HFF-Myc (cell line): ENCODE measurements at places on chromosomes 1 and 21.
A peak's percentile ranks its signal among the peaks of the same experiment; 100 is the strongest.

DNA sequence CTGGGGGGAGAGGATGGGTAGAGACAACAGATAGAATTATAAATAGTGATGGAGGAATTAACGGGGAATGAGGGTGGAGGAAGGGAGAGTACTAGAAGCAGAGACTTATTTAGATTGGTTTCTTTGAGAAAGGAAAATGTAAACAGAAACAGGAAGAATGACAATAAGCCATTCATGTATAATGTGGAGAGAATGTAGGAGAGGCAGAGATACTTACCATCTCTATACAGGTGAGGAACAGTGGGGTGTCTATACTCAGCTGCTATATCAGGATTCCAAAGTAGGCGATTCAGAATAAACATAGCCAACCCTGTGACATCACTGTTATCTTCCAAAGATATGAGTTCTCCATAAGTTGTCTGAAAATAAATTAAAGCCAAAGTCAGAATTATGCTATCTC lies 16.8 kb downstream of the ASPM start:
- DNase-seq: no peak

GRCh38 chr1:225973158-225973557 lies 26.0 kb downstream of the SDE2 start:
- DNase-seq: no peak

- peak; percentile 20 for DNase-seq
Observed at GRCh38 chr1:193408782-193409293, 222.4 kb upstream of the B3GALT2 start.

- no peak for DNase-seq
Observed at GRCh38 chr1:208006258-208006920, 95.5 kb upstream of the CD34 start.

- no peak for DNase-seq
Observed at GRCh38 chr1:96220651-96221050, 500.9 kb upstream of the PTBP2 start.

DNA sequence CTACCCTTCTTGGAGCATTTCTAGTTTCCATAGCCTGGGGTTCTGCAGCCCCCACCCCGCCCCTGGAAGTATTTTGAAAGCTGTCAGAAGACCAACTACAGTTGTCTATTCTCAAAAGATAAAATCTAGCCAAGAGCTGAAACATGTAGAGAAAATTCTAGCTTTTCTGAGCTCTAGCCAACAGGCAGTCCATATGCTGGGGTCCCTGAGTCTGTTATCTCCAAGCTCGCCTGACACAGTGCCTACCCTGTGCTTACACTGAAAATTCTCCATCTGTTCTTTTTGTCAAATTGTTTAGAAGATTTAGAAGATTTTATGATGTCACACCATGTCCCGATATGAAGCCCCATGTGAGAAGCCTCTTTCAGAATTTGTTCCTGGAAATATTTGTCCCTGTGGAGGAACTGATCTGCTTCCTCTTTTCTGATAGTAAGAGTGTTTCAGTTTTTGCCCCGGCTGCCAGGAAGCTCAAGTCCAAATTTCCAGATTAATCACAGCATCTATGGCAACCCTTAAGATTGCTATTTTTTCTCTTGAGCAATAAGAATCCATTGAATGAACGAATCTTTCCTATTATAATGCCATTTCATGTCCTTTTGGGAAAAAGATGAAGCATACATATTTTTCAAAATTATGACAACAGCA lies 23.7 kb upstream of the CSF3R start:
- DNase-seq: no peak

DNA sequence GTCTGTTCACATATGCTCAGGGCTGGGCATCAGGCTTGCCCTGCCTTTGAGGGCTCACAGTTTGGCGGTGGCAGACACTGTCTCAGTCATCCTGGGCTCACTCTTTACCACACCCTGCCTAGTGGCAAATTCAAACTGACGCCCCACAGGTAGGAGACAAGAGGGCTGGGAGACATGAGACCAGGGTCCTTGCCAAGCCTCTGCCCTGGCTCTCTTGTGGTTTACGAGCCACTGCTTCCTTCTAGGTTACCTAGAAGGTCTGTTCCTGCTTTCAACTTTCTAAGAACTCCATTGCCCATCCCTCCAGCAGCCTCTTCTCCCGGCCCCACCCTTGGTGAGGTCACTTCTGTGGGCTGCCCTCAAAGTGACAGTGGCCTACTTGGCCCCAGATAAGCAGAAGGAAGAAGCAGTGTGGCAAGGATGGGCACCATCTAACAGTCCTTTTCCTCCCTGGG lies 10.5 kb downstream of the KIF21B start:
- no peak for DNase-seq

DNA sequence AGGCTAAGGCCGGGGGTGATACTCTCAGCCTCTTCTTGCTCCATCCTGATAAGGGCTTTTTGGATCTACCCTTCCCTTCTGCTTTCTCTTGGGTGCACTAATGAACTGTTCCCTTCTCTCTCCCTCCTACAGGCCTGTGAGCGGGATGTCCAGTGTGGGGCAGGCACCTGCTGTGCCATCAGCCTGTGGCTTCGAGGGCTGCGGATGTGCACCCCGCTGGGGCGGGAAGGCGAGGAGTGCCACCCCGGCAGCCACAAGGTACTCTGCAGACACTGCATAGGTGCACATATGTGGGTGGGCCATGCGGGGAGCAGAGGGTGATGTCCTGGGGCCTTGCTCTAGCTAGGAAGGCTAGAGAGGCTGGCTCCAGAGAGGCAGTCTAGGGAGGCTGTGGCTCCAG lies 2.9 kb downstream of the PROK1 start:
- DNase-seq: no peak

DNA sequence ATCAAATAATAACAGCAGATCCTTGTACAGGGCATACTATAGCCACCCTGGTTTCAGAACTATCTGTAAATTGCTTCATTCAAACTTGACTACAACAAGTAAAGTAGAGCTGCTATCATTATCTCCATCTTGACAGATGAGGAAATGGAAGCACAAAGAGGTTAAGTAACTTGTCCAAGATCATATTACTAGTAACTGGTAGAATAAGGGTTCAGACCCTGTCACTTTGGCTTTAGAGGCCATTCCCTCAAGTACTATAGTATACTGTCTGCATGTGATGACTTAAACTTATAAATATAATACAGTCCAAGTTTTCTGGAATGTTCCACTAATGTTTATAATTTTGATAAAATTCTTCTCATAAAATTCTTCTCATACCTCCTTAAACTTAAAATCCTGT lies 24.8 kb downstream of the PGM1 start:
- DNase-seq: no peak

- DNase-seq: no peak
Observed at GRCh38 chr1:36532810-36533401, 50.2 kb upstream of the CSF3R start.

DNA sequence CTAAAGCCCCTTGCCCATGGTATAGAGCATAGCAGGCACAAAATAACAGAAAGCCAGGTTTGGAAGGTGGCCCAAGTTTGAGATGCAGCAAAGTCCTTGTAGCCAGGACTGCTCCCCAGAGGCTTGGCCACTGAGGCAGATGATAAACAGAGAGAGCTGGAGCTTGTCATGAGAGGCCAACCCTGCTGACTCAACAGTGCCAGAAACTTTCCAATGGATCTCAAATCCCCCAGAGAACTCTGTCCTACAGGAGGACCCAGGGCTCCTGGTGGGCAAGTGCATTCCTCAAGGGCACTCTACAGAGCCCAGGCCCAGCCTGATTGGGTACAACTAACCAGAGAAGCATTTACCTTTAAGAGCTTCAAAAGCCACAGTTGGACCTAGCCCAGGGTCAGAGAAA lies 280.7 kb downstream of the KCNH1 start:
- no peak for DNase-seq

GRCh38 chr21:33064623-33065390 lies 5.1 kb upstream of the OLIG1 start:
- DNase-seq: no peak

GRCh38 chr1:223617323-223618070 lies 48.0 kb downstream of the CAPN8 start:
- no peak for DNase-seq

DNA sequence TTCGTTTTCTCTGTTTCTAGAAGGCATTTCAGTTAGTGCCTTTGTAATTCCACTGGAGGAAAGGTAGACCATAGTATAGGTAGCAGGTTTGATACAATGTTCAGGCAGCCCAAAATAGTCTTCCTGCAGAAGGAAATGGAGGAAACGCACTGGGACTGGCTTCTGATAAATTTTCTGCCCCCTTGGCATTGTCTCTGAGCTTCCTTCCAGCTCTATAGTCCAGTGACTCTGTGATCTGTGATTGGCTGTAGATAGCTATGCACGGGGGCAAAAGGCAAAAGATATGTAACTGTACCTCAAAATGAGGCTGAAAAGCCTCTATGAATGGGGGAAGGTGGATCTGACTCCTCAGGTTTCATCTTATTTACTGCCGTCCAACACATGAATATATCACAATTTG lies 5.8 kb upstream of the MAGOH start:
- no peak for DNase-seq

GRCh38 chr1:225737866-225738265 lies 39.8 kb upstream of the SRP9 start:
- DNase-seq: no peak

DNA sequence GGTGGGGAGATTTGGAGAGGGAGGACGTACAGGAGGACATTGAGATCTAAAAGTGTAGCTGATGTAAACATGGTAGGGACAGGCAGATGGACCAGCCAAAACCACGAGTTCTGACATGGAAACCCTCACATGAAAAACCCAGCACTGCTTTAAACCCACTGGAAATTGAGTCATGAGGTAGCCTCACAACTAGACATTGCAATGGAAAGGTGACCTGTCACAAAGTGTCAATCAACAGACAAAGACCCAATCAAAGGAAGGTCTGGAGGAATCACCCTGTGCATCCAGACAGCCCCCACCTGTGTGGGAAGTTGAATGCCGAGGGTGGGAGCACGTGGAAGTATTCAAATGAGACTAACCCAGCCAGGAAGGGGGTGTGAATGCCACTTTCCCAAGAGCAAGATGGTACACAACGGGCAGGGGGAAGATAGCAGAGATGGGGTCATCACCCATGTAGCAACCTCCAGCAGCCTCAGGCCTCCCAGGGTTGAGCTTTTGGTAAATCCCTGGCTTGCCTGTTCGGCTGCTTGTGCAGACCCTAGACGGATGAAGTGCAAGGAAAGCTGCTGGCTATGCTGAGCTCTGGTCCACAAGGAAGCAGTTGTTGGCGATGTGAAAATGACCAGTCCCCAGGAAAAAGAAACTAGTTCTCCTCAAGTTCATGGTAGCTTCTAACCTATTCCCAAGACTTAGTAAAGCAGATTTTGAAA lies 5.6 kb downstream of the FCMR start:
- DNase-seq: no peak

DNA sequence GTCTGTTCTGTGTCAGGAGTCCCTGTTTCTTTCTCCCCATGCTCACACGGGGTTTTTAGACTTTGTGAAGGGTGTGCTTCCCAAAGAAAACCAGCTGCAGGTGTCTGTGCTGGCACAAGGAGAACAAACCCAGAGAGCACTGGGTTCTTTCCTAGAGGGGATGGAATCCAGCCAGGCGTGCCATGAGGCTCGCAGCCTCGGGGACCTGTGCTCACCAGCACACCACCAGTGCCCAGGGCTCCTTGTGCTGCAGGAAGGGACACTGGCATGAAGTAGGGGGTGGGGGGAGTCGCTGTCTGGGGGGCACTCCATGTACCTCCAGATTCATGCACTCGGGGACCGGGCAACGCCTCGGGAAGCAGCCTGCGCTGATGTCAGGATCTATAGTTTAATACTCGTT lies 57.9 kb downstream of the AGPAT3 start:
- DNase-seq: no peak

GRCh38 chr1:3903141-3904005 lies 3.3 kb upstream of the C1orf174 start:
- DNase-seq: no peak

GRCh38 chr1:112060261-112060660 lies 70.8 kb upstream of the KCND3 start:
- no peak for DNase-seq

DNA sequence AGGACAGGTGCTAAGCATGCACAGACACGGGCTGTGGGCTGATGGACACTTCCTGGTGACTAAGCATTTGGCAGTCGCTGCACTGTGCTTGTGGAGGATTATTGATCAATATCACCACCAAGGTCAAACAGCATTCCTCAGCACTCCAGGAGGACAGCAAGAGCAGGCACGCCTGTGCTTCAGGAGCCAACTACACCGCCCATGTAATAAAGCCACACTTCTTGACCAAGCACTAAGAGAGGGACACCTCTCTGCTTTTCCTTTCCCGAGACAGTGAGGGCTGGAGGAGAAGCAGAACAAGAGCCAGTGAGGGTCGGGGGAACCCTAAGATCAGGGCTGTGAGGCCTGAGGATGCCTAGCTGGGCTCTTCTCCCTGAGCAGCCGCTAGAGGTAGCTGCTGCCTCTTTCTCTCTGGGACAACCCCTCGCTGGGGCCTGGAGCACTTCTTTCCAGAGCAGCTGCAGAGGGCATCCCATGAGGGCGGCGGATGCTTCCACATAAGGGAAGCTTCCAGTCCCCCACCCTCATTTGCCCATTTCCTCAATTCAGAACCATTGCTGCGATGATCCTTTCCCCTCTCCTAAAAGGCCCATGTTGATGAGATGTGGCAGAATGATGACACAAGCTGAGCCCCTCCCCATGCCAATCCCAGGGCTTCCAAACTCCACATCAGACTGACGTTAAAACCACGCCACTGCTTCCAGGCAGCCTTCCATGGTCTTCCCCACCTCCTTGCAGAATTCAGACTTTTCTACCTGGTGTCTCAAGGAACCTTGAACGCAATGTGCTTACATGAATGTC lies 19.1 kb downstream of the RAB7B start:
- DNase-seq: no peak

DNA sequence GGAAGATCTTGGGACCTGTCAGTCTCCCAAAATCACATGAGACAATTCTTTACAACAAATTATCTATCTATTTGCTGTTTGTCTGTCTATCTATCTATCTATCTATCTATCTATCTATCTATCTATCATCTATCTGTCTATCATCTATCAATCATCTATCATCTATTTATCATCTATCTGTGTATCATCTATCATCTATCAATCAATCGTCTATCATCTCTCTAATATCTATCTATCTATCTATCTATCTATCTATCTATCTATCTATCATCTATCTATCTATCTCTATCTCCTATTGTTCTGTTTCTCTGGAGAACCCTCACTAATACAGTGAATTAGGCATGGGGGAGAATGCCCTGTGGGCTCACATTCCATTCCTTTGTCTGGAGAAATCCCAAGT lies 73.3 kb upstream of the HMGB4 start:
- DNase-seq: no peak

DNA sequence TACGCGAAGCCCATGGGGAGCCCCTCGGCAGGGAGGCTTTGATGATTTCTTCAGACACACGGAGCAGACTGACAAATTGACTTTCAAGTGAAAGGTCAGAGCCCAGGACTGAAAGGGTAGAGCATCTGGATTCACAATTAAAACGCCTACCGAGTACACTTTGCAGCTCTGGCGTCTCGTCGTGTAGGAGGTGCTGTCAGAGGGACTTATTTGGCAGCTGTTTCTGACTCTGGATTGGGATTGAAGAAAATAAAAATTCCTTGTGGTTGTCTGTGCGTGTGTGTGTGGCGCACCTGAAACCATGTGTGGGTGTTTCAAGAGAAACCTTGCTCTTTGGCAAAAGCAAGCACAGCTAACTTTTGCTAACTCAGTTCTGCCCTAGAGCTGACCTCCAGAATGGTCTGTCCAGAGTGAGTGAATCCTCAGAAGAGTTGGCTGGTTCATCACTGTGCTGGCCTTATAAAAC lies 348.7 kb downstream of the HLX start:
- no peak for DNase-seq
